ENCODE measurements at places on chromosomes 1 and 21. TPM values are rescaled to one million over a fixed set of nuclear protein-coding genes. Genes with fewer than 3 reads are reported as not detected.

- no peak for DNase-seq
Measured at GRCh38 chr1:165840423-165840822, 13.0 kb downstream of the UCK2 start.

DNA sequence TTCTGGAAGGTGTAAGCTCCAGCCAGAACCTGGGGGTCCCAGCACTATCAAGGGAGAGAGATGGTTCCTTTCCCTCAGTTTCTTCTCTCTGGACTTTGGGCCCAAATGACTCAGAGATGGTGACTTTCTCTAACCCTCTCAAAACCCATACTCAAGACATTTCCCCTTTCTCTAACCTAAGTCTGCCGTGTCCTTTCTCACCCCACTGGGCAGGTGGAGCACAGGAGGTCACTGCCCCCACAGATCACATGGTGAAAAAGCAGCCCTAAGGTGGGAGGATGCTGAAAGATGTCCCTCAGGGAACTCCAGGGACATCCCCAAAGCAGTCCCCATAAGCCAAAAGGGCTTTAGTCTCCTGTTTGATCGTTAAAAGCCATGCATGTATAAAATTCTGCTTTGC is 173.7 kb downstream of the HIVEP3 start:
- no peak for DNase-seq

Gene COL6A1
- 399 TPM for total RNA-seq

GRCh38 chr1:204445860-204446412 is 34.3 kb upstream of the PPP1R15B start:
- DNase-seq = no peak

DNA sequence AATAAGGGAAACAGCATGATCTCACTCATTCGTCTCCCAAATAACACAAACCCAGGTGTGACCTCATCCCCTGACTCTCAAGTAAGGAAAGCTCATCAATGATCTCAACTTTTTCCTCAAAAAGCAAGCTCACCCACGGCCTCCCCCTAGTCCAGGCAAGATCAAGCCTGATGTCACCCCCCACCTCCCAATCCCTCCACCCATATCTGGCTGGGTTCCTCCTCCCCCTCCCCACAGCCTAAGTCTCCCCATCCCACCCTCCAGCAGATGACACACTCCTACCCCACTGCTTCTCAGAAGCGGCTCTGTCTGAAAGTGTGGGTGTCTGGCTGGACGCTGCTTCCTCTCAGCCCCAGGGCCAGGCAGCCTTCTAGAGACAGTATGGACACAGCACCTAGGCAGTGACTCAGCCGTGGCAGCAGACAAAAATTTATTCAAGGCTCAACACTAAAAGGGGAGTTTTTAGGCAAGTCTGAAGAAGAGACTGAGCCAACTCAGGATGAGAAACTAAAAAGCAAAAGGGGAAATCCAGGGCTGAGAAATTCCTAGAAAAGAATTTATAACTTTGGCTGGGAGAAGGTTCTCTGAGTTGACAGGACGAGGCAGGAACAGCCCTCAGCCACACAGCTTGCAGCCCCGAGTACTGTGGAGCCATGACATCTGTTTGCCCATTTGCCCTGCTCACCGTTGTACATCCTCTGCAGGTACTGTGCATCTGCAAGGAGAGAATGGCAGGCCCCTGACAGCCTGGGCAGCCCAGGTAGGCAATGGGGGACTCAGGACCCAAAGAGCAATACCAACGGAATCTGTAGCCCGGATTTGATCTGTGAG is 81.6 kb upstream of the LRRC8D start:
- no peak for DNase-seq

GRCh38 chr1:153343040-153343681 is 5.5 kb downstream of the PGLYRP4 start:
- no peak for DNase-seq

Gene RHEX
- 7.4 TPM for total RNA-seq

DNA sequence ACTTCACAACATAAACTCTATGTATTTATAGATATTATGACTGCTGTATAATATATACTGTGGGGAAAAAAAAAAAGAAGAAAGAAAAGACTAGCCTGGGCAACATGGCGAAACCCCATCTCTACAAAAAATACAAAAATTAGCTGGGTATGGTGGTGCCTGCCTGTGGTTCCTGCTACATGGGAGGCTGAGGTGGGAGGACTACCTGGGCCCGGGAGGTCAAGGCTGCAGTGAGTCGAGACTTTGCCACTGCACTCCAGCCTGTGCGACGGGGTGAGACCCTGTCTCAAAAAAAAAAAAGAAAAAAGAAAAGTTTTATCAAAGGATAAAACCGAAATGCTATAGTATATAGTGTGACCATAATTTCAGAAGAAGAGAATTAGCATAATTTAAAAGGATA is 2.7 kb downstream of the EXOC8 start:
- DNase-seq = no peak

DNA sequence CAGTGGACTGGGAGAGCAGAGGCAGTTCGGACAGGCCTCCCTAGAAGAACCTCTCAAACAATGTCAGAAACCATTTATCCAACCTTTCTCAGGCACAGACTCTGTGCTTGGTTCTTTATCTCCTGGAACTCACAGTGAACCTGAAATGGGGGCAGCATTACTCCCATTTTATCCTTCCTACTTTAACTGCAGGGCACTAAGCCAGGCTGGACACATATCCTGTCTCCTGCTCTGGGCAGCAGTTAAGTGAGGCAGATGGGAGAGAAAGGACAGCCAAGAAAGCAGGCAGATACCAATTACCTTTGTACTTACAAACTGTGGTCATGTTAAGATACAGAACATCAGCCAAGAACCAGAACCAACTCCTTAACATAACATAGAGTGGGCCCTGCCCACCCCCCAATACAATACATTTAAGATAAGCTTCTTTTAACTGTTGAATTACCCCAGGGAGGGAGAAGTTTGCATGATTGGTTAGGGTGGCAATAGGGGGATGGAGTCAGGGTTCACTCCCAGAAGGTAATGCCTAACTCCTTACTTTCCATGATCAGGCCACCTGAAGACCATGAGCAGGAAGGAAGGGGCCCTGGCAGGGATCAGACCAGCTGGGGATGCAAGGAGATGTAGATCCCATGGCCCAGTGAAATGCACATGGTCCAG is 10.9 kb downstream of the KDF1 start:
- no peak for DNase-seq

- no peak for DNase-seq
Measured at GRCh38 chr1:172484252-172484651, 40.4 kb upstream of the PIGC start.

- DNase-seq = no peak
Measured at GRCh38 chr1:69693921-69694675, 126.4 kb downstream of the LRRC7 start.

Gene NBPF20
- total RNA-seq = 2.1 TPM

DNA sequence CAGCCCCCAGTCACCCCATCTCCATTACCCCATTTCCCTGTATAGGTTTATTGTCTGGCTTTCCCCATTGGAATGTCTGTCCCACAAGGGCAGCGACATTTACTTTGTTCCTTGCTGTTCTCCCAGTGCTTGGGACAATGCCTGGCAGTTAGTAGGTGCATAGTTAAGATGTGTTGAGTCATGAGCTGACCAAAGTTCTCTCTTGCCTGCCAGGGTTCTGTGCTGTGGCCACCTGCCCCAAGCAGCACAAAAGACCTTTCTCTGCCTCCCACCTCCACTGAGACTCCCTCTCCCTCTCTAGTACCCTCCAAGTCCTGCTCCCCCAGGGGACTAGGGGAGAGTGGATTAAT is 40.0 kb downstream of the TMCO4 start:
- DNase-seq = no peak

- peak; percentile 74 for DNase-seq
Measured at GRCh38 chr21:42145569-42146272, 73.2 kb upstream of the ABCG1 start.

DNA sequence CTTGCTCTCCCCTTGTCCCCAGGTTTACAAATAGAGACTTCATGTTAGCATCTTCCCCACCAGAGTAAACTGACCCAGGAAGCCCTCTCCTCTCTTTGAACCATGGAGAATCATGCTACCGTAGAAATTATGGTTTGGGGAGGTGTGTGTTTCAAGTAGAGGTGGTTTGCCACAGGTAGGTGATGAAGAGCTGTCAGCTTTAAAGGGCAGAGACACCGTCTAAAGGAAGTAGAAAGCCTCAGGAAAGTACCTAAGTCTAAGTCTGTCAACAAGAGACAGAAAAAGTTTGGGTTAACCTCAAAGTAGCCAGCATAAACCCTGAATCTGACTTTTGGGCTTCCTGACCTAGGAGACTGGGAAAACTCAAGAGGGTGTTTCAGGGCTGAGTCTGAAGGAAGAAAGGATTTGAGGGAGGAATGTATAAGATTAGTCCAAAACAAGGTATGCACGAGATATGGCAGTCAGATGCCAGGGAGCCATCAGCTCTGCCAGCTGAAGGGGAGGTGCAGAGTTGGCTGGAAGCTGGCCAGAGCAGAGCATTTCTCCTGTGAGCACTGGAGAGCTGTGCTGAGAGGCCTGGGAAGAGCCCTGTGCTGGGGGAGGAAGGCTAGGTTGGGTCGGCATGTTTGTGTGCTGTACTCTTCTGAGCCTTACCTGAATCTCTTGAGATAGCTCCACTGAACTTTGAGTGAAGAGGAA is 14.3 kb downstream of the ADAMTSL4 start:
- DNase-seq = peak; percentile 62

DNA sequence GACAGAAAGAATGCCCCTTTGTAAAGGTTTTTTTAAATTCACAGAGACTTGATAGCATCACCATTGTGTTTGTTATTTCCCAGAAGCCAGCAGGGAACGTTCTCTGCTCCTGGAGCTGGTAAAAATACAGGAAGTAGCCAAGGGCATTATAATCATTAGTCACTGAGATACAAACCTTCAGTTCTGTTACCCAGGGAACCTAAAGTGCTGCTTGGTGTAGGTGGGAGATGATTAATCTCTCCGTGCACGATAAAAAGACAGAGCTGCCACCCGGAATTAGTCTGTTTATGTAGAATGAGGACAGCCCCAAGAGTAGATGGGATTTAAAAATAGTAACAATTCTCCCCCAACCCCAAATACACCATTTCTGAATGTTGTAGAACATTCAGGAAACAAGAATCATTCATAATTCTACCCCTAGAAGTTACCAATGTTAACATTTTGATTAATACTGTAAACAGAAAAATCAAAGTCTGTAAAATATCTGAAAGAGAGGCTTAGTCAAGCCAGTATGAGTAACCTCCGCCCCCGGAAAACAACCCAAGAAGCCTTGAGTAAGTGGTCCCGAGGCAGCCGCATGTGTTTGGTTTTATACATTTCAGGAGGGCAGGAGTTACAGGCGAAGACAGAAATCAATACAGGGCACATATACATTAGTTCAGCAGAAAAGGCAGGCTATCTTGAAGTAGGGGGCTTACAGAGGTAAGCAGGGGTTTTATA is 45.3 kb upstream of the CTBS start:
- peak; percentile 15 for DNase-seq

Gene ASPM
- 7.3 TPM for total RNA-seq

GRCh38 chr21:33121715-33122475 is 52.0 kb downstream of the OLIG1 start:
- no peak for DNase-seq

GRCh38 chr1:188514917-188515316 is 1686.2 kb downstream of the PLA2G4A start:
- no peak for DNase-seq

DNA sequence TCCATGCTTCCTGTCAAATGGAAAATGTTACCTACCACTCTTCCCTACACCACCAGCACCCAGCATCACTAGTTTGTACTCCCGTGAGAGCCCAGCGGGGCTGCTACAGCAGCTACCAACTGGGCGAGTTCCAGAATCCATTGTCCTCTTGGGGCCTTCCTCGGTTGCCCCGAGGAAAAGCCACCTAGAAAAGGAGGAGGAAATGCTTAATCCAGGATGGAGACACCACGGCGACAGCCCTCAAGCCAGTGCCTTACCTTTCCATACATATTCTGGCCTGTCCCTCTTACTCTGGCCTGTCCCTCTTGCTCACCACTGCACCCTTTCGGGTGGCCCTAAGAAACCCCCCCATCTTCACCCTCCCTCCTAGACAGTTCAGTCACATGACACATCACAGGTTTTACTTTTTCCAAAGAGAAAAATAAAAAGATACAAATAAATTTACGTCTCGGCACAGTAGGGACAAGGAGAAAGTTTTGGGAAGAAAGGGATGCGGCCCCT is 478 bp downstream of the RIT1 start:
- DNase-seq = peak; percentile 54

- DNase-seq = peak; percentile 88
Measured at GRCh38 chr1:11691302-11691914, at the start of gene DRAXIN. Gene DRAXIN (plus strand): TSS chr1:11691710. CDS start chr1:11706259, 14,549 bp downstream.

Gene ICOSLG
- 1.6 TPM for total RNA-seq

DNA sequence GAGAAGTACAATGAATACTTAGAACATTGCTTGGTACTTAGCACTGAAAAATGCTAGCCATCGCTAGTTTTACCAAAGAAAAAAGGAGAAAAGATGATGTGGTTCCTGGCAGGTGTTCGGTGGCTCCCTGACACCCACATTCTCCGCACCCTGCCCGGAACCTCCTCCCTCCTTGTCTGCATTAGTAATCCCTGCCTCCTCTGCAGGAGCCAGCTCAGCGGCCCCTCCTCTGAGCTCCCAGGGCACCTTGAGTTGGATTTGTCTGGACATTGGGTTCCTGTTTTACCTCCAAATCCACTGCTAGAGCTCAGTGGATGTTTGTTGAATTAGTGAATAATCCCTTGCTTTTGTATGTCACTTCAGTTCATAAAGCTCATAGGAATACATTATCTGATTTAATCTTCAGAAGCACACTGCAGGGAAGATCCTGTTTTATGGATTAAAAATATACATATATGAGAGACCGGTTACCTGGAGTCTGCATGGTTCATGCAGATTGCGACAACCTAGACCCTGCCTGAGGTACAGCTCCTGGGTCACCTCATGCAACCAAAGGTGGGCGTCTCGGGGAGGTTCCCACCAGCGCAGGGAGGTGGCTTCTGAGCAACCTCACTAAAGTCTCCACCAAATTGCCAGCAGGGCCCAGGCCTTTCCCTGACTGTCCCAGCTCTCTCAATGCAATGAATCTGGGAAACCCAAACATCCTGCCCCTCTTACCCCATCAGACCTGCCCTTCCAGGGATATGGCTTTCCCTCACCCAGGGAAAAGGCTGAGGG is 24.2 kb downstream of the PCAT6 start:
- DNase-seq = no peak

- no peak for DNase-seq
Measured at GRCh38 chr1:208288495-208288894, 44.3 kb upstream of the PLXNA2 start.

DNA sequence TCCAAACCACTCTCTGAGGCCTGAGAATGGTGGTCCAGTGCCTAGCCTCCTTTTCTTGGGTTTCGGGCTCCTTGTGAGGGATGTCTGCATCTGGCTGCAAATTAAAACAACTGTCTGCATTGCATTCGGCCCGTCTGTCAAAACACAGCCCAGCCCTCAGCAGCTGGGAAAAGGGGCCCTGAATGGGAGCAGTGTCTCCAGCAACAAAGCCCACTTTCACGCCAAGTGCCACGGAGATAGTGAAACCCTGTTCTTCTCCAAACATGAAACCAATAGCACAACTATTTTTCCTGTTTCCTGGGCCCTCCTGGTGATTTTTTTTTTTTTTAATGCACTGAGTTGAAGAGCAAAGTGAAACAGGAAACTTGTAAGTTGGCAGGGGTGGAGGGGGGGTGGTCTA is 138.4 kb downstream of the PLXNA2 start:
- DNase-seq = peak; percentile 80

Measured in lung (tissue), 17 donors.